ENCODE measurements at places on chromosomes 1 and 21. TPM values are rescaled to one million over a fixed set of nuclear protein-coding genes. Genes with fewer than 3 reads are reported as not detected.
A peak's percentile ranks its signal among the peaks of the same experiment; 100 is the strongest.

The OR14K1 gene
- not detected for total RNA-seq

The PTCH2 gene
- total RNA-seq, result 0.45 TPM

The PDE9A gene
- total RNA-seq, result 4.0 TPM

The CDC42 gene
- 163 TPM for total RNA-seq

The CELA3B gene
- total RNA-seq, result 1.1 TPM

The PLA2G2F gene
- total RNA-seq, result not detected

DNA sequence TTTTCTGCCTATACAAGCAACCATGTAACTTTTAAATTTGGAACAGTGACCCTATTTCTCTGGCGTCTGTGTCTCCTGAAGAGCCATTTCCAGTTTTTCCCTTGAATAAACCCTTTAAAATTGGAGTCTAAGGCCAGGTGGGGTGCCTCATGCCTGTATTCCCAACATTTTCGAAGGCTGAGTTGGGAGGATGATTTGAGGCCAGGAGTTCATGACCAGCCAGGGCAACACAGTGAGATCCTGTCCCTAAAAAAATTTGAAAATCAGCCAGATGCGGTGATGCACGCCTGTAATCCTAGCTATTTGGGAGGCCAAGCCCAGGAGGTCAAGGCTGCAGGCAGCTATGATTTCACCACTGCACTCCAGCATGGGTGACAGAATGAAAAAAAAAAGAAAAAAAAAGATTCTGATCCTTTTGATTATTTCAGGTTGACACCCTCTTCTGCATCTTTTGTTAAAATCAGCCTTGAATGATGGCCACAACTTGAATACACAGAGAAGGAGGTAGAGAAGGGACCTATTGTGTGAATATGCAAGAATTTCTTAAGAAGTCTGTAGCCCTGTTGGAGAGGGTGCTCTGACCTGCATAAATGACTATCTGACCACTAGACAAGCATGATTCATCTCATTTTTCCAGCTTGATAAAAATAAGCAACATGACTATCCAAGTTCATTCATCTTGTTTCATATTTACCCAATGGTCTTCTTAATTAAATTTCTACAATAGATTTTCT is 40.2 kb upstream of the PARP1 start:
- no peak for DNase-seq

DNA sequence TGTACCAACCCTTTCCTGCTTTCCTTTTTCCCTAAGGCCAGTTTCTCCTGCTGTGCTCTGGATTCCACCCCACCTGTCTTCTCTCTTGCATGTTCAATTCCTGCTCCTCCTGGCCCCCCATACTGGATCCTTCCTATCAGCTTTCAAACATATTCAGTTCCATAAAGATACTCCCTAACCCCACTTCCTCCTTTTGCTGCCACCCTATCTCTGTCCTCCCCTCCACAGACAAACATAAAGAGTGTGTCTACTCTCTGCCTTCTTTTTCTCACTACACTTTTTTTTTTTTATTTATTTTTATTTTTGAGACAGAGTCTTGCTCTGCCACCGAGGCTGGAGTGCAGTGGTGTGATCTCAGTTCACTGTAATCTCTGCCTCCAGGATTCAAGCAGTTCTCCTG is 16.9 kb upstream of the RPF1 start:
- no peak for DNase-seq

DNA sequence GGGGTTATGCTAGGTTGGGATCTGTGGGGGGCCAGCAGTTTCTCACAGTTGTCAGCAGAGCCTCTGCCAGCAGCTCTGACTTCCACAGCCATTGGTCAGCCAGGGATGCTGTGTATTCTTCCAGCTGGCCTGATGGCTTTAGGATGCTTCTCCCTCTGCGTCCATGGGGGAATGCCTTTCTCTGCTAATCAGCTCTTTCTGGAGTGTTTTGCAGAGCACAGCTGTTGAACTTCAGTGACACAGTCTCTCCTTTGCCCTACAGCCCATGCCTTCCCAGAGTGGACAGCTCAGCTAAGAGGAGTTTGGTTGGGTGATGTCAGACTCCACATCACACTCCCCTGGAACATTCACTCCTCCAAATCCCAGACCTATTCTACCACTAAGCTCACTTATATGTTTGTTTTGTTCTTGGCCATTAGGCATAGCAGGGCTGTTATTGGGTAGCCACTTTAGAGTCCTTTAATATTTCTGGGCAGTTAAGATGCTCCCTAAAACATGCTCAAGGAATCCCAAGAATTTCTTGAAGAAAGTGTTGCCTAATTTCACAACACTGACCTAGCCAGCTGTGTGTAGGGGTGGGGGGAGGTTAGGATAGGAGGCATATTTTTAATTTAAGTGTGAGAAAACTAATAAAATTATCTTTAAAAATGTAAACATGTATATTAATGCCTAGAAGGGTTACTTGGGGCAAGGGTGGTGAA is 75.3 kb upstream of the KIAA0040 start:
- DNase-seq, result peak; percentile 83

The LCE3E gene
- not detected for total RNA-seq

The OR10Z1 gene
- not detected for total RNA-seq

DNA sequence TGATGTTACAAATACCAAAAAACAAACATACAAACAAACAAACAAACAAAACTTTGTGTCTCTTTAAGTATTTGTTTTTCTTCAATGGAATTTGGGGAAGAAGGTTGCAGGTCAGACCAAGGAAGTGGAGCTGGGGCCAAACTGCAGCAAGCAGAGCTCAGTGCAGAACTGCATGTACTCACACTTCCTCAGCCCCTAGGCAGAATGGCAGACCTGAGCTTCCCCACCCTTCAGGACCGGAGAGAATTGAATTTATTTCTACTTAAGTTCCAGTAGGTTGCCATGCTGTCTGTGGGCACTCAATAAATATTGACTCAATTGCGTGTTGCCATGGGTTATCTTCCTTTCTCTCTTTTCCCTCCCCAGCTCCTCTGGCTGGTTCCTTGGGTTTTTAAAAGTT is 173.6 kb downstream of the PTGER3 start:
- no peak for DNase-seq

GRCh38 chr1:6582370-6582769 is 2.6 kb downstream of the ZBTB48 start:
- no peak for DNase-seq

DNA sequence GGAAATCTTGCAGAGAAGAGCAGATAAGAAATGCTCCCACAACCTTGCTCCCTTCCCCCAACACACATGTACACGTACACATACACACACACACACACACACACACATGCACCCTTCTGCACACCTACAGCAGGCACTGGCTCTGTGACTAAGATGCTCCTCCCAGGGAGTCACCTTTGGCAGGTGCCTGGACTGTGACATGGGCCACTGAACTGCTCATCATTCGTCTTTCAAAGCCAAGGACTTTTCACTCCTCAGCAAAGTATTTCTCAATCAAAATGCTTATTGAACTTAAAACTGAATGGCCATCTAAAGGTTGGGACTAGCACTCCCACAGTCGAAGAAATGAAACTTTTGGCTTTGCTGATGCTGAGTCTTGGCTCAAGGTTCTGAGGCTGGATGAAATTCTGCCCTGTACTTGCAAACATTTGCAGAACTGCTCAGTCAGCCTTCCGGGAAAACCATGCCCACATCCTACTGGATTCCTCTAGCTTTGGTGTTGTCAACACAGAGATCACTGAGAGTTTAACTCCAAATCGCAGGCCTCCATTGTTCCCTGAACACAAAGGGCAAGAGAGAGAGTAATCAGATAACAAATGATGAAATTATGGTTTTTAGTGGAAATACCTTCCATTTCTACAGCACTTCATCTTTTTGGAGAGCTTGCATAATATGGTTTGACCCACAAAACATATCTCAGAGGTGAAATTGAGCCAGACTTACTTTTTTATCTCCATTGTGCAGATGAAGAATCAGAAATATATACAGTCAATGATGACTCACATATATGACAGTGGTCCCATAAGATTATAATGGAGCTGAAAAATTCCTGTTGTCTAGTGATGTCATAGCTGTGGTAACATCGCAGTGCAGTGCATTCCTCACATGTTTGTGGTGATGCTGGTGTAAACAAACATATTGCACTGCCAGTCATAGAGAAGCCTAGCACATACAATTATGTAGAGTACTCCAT is 72.4 kb upstream of the BCAR3 start:
- DNase-seq, result no peak

DNA sequence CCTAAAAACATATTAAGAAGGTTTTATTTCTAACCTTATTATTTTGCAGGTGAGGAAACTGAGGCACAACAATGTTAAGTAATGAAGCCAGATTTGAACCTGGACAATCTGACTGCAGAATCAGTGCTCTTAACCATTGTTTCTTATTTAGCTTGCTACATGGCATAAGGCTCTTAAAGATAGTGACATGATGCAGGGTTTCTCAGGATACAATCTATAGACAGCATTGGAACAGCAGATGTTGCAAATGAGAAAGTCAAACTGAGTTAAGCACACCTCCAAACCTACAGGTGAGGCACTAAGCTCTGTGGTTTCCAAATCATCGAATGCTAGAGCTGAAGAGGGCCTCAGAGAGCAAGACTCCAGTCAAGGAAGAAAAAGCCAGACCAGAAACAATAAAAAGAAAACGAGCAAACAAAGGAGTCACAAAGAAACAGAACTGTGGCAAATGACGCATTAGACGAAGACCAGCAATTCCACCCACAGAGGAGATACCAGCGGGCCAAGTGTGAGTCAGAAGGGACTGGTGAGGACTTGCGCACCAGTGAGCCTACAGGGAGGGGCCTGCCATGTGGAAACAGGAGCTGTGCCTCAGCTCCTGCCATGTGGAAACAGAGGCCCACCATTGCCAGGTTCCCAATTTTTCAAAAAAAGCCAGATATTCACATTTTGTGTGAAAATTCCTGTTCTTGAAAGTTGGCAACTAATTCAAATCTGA is 14.4 kb downstream of the CD58 start:
- DNase-seq, result peak; percentile 49

The CA6 gene
- total RNA-seq, result not detected

GRCh38 chr21:25115021-25115420 is 492.3 kb downstream of the MRPL39 start:
- no peak for DNase-seq

The TMIGD3 gene
- not detected for total RNA-seq

DNA sequence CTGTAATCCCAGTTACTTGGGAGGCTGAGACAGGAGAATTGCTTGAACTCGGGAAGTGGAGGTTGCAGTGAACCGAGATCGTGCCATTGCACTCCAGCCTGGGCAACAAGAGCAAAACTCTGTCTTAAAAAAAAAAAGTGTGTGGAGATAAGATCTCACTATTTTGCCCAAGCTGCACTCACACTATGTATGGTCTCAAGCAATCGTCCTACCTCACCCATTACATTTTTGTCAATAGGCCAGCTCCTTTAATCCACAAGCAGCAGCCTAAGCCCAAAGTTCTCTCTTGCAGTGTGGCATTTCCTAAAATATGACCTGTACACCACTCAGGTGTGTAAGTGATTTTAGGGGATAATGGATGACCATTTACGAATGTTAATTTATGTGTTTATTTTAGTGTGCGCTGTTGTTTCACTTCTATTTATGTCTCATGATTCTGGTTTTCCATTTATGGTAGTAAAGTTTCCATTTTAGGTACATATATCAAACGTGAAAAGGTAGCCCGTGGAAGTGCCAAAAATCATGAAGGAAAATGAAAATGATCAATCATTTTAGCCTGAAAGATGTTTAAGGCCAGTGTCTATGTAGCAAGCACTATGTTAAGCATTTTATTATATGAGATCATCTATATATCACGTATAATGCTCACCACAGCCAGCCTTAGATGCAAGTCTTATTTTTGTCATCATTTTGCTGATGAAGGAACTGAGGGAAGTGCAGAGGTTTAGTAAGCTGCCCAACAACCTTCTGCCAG is 5.6 kb downstream of the LCK start:
- no peak for DNase-seq

The RNU1-4 gene
- total RNA-seq, result 2,260 TPM

DNA sequence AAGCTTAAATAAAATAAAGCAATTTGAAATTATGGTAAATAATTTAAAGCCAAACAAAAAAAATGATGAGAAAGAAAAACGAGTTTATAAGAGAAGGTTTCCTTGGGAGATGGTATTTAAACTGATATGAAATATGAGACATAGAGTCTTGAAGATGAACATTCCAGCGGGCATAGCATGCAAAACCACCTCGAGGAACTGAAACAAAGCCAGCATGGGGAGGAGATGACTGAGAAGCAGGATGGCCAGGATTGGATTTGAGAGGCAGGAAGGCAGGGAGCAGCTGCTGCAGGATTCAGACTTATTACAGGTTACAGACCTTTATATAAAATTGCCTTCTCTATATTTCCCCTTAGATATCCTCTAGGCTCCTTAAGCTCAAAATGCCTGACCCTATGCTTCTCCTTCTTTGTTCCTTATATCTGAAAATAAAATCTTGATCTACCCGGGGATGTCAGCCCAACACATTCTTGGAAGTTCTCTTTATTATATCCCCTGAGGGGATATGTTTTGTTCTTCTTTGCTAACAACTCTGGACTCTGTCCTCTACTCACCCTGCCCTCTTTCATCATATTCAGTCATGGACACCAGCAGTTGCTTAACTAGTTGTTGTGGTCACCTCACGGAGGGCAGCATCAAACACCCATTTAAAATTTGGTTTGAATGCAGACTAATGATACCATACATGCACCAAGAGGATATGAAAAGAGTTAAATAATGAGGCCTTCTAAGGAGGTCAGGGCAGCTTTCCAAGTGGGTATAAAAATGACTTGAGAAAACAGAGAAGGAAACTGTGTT is 719.1 kb upstream of the B3GALT2 start:
- DNase-seq, result no peak

DNA sequence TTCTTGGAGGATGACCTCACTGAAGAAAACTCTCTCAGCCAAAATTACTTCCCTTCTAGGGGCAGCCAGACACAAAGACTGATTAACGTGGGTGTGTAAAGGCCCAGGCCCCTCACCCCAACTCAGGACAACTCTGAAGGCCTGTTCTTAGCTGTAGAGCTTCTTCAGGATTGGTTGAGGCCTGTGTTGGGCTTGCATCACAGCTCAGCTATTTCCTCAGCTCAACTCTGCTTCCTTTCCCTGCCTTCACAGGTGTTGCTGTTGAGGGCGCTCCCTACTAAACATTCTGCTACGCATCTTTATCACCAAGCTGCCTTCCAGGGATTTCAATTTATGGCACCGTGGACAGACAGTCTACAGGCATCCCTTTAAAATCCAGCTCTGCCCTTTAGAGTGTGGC is 36.8 kb downstream of the MAB21L3 start:
- no peak for DNase-seq

DNA sequence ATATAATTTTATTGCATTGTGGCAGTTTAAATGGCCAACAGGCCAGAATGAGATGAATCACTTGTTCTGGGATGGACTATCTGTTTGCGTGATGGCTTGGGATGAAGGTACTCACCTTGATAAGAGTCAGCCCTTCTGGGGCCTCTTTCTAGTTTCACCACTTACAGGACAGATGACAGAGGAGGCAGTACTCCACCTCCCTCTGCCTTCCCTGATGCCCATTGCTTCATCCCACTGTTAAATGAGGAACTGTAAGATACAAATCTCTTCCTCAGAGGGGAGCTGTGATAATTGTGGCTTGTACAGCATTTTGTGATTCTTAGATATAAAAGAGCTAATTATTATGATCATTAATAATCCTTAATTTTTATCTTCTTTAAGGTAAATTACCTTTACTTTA is 3.7 kb upstream of the TCHH start:
- DNase-seq, result no peak

Data from heart right ventricle (tissue), 16 donors.